Muscle of leg (tissue), 16 donors: ENCODE measurements at places on chromosomes 1 and 21.

DNA sequence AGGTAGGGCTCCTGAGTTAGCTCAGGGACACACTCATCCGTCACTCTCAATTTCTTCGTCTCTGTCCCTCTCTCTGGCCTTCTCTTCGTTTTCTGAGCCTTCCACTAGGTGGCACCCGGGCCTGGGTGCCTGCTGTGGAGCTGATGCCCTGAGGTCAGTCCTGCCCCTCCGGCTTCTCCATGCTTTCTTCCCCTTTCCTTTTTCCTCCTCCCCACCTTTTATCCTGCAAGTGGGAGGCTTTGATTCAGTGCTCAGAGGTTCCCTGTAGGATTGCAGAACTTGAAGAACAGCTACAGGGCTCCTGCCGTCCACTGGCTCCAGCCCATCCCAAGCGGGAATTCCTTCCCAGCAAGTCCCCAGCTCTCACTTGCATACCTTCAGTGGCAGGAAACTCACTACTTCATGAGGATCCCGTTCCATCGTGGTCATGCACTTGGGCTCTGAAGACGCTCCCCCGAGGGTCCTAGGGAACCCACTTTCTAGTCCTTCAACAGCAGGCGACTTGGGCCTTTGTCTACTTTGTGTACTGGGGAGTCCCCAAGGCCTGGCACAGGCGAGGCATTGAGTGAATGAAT lies 45.6 kb downstream of the SRRM1 start:
- peak; percentile 80 for DNase-seq

DNA sequence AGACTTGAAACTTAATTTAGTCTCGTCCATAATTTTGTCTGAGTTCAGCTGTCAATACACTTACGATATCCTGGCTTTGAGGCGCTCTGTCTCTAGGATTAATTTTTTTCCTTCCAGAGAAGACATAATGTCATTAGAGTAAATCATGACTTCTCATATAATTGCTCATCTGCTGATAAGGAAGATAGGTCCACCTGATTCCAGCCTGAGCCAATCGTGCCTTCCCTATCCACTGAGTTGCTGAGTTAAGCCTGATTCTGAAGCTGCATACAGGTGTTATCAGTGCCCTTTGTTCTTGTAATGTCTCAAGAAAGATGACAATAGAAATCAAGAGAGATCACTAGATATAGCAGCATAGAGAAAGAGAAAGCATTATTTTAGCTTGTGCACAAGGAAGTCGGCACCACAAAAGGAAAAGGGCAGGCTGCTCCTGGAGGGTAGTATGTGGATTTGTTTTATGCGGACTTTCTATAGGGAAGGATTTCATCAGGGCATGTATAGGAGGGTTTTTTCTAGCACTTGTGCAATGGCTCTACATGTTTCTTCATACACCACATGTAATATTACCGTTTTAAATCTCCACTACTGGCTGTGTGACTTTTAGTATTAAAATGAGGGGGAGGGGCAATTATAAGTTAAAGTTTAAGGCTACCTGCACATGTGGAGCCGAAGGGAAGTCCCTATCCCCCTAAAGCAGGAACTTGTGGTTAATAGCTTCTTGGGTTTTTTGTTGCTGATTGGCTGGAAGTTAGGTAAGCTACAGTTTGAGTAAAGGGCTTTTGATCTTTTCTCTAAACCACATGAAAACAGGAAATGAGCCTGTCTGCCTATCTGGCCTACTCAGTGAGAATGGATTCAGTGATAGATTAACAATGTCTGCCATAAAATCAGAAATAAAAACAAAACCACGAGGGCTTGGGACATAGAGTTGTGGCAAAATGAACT lies 133.4 kb downstream of the PLPPR5 start:
- peak; percentile 19 for DNase-seq

DNA sequence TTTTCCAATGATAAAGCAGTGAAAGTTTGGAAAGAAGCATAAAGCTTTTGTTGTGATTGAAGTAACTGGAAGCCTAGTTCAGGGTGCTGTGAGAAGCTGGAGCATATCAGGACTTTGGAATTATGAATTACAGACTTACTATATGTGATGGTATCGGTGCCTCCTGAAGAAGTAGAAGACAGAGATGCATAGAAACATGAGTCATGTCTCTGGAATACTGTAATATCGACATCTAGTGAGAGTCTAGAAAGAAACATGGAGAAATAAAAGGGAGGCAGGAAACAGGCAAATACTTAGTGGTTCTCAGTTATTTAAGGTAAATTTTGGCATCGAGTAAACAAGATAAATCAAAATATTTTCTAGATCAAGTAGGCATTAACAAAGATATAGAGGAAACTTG lies 103.0 kb downstream of the CAMTA1 start:
- no peak for DNase-seq

DNA sequence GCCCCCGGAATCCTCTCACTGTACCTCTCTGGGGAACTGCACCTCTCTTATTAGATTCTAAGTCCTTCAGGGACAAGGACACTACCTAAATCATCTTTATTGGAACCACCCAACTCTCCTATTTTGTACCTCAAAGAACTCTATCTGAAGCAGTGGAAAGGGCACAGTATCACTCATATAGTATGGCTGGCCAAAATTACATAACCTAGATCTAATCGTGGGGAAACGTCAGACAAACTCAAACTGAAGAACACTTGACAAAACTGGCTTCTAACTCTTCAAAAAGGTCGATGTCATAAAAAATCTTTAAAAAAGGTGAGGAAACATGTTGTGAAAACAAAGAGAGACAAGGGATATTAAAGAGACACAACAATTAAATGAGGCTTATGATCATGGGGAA lies 210.0 kb downstream of the SLC45A1 start:
- no peak for DNase-seq

GRCh38 chr1:169466259-169467230 lies 19.2 kb downstream of the SLC19A2 start:
- DNase-seq: peak; percentile 57

GRCh38 chr1:156682166-156682890 lies 5.1 kb upstream of the NES start:
- DNase-seq: no peak

DNA sequence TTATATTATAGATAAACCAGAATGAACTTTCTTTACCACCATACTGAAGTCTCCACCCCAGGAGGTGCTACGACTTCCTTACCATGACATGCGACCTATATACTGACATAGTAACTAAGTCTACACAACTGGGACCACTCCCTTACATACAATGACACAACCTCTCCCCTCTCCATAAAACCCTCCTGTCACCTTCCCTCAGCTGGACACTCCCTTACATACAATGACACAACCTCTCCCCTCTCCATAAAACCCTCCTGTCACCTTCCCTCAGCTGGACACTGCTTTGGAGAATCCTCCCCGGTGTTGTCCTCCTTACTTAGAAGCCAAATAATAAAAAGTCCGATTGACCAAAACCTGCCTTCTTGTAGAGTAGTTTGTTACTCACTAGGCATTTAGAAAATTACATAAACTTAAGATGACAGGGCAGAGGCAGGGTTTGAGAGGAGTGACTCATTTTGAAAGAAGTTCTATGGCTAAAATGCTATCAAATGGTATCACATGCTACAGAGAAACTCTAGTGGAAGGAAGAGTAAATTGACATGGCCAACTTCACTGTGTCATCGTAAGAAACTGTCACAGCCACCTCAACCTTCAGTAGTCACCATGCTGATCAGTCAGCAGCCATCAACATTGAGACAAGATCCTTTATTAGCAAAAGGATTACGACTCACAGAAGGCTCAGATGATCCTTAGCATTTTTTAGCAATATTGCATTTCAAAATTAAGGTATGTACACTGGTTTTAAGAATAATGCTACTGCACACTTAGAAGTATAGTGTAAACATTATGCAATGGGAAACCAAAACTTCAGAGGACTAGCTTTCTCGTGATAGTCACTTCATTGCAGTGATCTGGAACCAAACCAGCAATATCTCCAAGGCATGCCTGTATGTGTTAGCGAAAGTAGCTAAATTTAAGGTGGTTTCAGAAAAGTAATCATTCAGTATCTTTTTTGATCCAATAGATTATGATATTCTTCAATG lies 56.4 kb downstream of the AHCTF1 start:
- no peak for DNase-seq

- DNase-seq: no peak
Measured at GRCh38 chr1:69256036-69256435, 311.7 kb upstream of the LRRC7 start.

- DNase-seq: peak; percentile 67
Measured at GRCh38 chr1:235843461-235843961, 23.2 kb downstream of the LYST start.

DNA sequence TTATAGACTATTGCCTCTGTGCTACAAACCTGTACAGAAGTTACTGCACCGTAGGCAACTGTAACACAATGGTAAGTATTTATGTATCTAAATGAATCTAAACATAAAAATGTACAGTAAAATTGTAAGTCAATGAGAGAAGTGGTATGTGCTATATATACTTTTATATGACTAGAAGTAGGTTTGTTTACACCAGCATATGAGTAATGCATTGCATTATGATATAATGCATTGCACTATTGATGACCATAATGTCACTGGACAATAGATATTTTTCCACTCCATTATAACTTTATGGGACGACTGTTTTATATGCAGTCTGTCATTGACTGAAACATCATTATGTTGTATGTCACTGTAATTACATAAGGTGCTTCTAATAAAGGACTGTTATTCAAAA lies 340.3 kb upstream of the SNX7 start:
- no peak for DNase-seq

DNA sequence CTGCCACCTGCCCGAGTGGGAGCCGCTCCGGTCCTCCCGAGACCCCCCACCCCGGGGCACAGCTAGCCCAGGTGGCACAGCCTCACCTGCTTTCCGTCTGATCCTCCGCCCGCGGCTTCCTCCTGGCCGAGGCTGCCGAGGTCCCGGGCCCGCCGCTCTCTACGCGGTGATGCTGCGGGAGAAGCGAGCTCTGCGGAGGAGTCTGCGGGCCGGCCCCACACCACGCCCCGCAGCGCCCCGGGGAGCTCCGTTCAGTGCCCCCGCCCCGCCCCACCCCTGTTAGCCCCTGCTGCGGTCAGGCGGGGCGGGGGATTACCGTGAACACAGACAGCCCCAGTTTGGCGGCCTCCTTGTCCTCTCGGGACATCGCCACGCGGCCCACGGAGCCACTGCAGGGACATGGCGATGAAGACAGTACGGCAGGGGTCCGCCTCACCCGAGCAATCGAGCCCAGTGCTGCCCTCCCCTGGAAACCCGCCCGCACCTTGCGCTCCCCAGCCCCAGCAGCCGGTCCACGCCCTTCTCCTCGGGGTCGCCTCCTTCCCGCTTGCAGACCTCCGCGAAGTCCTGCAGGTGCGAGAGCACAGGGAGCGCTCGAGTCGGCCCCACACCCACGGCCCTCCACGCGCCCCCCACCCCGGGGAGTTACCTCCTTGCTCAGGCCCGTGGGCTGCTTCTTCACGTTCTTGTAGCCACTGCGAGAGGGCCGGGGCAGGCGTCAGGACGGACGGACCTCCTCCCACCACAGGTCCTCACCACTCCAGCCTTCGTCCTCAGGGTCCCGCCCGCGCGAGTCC lies 933 bp downstream of the C1orf35 start:
- no peak for DNase-seq

DNA sequence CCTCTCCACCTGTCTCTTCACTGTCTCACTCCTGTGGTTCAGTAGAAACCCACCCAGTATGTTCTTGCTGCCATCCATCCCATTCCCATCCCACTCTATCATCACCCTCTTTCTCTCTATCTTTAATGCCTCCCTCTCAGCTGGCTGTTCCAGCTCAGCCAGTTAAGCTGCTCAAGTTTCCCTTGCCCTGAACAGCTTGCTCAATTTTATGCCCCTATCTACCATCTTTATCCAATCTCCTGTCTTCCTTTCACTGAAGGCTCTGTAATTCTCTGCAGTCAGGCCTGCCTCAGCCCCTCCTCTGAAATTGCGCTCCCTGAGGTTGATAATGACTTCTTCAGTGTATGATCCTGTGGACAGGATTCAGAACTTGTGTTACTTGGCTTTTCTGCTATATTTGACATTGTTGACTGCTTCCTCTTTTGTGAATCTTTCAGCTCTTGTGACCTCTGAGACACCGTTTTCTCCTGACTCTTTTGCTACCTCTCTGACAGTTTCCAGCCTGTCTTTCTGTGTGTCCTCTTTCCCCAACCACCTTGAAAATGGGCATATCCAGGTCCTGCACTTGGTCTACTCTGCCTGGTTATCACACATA lies 13.9 kb upstream of the BCAR3 start:
- peak; percentile 23 for DNase-seq

DNA sequence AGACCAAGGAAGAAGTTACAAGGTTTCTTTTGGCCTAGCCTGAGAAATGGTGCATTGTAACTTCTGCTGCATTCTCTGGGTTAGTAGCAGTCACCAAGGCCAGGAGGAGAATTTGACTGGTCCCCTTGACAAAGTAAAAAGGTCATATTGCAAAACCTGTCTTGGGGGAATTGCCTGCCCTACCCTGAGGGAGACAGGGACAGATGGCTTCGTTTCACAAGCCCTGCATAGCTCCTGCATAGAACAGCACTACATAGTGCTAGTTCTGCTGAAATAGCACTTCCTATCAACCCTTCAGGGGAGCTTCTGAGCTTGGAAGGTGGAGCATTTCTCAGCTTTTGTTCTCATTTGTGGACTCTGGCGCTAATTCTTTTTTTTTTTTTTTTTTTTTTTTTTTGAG lies 20.4 kb upstream of the AK2 start:
- no peak for DNase-seq
